ENCODE measurements at places on chromosomes 2 and 18. TPM values are rescaled to one million over a fixed set of nuclear protein-coding genes. Genes with fewer than 3 reads are reported as not detected.

GRCh38 chr18:31634331-31634713 is 42.6 kb downstream of the TTR start:
- DNase-seq = no peak

DNA sequence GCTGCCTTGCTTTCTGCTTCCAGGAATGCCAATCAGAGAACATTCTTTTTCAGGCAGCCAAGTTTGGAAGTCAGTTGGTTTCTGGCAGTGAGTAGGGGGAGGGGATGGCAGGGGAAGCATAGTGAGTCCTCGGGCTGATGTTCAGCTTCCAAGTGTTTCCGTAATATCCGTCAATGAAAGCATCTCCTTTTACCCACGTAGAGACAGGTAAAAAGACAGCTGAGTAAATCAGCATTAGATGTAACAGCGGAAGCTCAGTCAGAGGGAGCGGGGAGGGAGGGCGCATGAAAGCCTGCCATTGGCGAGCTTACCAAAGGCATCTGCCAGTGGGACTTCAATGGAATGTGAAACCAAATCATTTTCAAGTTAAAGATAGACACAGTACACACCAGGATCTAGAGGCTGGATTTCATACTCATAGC is 117.1 kb upstream of the DTNA start:
- no peak for DNase-seq

GRCh38 chr2:226643946-226644282 is 155.7 kb downstream of the IRS1 start:
- DNase-seq = no peak

GRCh38 chr2:43407935-43408334 is 181.5 kb upstream of the ZFP36L2 start:
- DNase-seq = no peak

The POMC gene
- polyA plus RNA-seq = 0.27 TPM

DNA sequence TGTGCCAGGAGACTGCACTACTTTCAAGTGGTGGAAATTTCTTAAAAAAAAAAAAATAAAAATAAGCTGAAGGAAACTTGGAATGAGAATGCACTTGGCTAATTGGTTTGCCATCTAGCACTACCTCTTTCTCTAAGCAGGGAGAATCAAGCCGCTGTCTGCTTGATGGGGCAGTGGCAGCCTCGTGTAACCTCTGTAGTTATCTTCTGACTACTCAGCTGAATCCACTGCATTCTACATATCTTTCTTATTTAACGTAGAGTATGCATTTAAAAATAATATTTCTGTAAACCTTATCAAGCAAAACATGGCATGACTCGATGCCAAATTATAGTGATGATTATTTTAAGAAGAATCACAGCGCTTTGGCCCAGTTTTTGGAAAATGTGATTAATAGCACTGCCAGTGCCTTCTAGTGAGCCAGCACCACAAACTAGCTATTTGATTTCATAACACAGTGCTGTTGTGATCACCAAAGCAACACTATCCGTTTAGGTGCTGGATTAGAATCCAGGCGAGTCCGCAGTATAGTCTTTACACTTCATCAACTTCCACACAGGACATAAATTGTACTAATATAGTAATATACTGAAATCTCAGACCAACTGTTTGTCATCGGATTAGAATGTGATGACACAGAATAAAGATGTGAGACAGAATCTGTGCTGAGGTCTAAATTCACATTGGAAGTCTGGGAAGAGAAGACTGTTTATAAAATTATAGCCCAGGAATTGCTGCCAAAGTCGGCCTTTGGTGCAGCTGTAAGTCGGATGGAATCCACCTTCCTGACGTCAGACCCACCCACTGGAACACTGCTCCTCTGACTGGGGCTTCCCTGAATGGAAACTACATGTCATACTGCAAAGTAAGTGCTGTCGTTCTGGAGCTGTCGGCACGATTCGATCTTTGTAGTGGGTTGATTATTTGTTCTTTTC is 136.5 kb upstream of the ETAA1 start:
- peak; percentile 100 for DNase-seq

DNA sequence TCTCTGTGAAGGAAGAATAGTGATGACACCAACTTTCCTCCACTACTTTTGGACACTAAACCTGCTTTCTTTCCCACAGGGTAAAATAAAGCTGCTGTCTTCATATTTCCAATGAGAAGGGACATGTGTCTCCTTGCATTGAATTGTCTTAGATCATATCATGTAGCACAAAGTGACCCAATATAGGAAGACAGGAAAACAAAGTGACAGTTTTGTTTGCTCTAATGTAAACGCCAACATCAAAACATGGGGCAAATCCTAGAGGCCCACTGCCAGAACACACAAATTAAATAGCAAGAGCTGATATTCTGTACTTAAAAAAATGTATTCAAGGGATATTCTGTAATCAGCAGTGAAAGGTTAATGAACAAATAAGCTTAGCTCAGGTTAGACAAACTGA is 36.1 kb downstream of the ARHGAP15 start:
- no peak for DNase-seq

The UPP2 gene
- polyA plus RNA-seq = not detected
